ENCODE measurements at places on chromosomes 16 and 17. TPM values are rescaled to one million over a fixed set of nuclear protein-coding genes. Genes with fewer than 3 reads are reported as not detected.

The KCNH4 gene
- 0.88 TPM for polyA plus RNA-seq

DNA sequence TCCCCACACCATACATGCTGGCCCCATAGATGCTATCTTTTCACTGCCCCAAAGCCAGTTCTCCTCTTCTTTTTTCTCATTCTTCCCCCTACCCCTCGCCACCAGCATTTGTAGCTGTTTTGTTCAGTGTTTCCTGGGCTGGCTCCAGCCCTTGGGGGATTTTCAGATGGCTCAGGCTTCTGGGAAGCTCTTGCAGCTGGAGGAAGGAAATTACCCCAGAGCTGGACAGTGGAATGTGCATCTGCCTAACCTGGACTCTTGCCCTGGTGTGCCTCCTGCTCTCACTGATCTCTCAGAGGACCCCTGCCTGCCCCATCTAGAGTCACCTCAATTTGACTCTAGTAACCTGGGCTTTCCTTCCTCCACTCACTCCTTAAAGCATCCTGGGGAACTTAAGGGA lies 82.8 kb downstream of the MYH13 start:
- no peak for DNase-seq

- no peak for DNase-seq
Measured at GRCh38 chr17:62653826-62654761, 26.6 kb downstream of the MRC2 start.

- DNase-seq, result no peak
Measured at GRCh38 chr16:2827374-2827791, 2.7 kb upstream of the ZG16B start.

DNA sequence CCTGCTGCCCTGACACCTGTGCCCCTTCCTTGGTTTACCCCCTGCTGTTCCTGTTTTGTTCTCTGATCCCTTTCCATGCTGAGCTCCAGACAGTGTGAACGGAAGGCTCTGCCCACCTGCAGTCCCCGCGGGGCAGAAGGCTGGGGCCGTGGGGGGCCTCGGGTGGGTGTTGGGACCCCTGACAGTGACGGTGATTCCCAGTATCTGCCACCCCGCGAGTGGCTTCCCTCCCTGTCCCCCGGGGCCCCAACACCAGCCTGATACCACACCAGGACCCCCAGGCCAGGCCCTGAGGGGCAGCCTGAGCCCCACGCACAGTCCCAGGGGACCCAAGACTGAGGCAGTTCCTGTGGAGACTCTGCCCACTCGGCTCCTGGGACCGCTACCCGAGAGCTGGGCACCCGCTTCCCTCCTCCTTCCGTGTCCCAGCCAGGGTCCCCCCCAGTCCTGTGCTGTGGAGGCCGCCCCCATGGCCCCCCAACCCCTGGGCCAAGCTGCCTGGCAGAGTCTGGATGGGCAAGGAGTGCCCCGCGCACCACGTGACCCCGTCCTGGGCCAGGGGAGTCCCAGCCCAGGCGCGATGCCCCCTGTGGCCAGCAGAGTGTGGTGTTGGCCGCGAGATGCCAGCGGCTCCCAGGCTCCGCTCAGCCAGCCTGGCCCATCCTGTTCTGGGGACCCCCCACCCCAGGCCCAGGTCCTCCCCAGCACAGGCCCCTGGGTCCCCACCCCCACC lies 10.0 kb upstream of the C1QTNF8 start:
- peak; percentile 91 for DNase-seq

- DNase-seq, result no peak
Measured at GRCh38 chr17:72338847-72339790, 218.3 kb downstream of the SOX9 start.

Data from brain (organoid and tissue), 16 donors.